EH (cell line): ENCODE measurements at places on chromosomes 11 and 22.

DNA sequence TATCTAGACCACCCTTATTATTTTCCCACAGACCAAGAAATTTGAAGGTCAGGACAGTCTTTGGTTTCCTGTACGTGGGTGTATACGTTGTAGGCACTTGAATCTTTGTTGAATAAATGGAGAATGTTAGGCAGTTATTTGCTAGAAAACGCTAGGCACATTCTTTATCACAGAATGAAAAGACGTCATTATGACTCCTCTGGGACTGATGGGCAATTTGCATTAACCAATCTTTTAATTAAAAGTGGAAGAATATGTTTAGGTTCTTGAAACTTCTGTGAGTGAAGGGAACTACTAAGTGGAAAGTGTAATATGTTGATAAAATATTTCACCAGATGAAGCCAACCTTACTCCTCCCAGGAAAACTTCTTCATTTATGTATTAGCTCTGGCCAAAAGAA, 5.7 kb downstream of the CAT start:
- DNase-seq: no peak

- no peak for DNase-seq
Measured at GRCh38 chr11:120352405-120352804, 16.2 kb downstream of the ARHGEF12 start.

- no peak for DNase-seq
Measured at GRCh38 chr11:93512949-93513667, 30.1 kb downstream of the SMCO4 start.

DNA sequence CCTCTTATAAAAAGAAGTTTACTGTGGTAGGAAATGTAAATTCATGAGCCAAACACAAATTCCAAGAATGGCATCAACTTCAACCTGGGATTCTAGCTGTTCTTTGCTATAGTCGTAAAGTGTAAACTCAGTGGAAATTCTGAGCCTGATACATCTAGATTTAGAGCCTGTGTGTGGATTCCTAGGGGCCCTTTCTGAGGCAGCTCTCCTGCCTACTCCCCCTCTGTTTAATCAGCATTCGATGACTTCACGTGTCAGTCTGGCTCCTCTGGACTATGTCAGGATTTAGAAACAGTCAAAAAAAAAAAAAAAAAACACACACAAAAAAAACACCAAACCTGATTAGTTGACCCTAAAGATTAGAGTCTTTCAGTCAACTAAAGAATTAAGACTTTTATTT, 93.1 kb upstream of the SC5D start:
- no peak for DNase-seq

GRCh38 chr11:2691991-2692875, 7.6 kb downstream of the KCNQ1OT1 start:
- DNase-seq: no peak

- no peak for DNase-seq
Measured at GRCh38 chr11:56910785-56911184, 77.9 kb upstream of the OR5AK2 start.

DNA sequence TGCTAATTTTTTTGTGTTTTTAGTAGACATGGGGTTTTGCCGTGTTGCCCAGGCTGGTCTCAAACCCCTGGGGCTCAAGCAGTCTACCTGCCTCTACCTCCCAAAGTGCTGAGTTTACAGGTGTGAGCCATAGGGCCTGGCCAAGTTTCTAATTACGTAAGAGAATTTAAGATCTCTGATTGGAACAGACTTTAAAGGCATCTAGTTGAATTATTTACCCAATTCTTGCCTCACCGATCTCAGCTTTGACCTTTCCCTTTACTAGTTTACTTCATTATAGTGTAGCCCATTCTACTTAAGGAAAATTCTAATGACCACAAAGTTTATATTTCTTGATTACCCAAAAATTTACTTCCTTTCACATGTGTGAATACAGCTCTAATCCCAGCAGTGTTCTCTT, 81.6 kb downstream of the YAP1 start:
- peak; percentile 31 for DNase-seq

DNA sequence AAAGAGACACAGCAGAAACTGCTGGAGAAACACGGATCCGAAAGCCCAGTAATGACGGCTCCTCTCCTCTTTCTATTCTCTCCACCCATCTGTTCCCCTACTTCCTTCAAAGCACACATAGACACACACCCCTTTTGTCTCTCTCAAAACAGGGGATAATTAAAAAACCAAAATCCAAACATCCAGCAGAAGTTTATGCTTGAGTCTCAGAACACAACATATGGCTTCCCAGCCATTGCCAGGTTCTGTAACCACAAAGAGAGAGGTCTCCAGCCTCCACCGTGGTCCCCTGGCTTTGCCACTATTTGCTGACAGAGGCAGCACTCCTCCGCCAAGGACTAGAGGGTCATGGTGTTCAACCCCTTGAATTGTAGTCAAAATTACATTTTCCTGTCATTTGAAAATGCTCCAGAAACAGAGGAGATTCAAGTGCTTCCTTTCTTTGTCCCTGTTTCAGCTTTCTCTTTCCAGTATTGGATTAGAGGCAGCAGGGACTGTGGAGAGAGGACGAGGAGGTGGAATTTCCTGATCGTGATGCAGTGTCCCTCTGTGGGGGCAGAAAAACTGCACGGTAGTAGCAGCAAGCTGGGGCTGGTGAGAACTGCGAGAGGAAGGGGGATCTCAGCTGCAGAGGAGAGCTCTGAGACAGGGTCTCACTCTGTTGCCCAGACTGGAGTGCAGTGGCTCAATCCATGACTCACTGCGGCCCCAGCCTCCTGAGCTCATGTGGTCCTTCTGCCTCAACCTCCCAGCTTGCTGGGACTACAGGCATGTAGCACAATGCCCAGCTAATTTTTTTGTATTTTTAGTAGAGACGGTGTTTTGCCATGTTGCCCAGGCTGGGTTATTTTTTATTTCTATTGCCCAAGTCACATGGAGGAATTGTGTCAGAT, 60.3 kb downstream of the UBASH3B start:
- DNase-seq: no peak

- no peak for DNase-seq
Measured at GRCh38 chr11:107252429-107253161, 205.0 kb downstream of the CWF19L2 start.

DNA sequence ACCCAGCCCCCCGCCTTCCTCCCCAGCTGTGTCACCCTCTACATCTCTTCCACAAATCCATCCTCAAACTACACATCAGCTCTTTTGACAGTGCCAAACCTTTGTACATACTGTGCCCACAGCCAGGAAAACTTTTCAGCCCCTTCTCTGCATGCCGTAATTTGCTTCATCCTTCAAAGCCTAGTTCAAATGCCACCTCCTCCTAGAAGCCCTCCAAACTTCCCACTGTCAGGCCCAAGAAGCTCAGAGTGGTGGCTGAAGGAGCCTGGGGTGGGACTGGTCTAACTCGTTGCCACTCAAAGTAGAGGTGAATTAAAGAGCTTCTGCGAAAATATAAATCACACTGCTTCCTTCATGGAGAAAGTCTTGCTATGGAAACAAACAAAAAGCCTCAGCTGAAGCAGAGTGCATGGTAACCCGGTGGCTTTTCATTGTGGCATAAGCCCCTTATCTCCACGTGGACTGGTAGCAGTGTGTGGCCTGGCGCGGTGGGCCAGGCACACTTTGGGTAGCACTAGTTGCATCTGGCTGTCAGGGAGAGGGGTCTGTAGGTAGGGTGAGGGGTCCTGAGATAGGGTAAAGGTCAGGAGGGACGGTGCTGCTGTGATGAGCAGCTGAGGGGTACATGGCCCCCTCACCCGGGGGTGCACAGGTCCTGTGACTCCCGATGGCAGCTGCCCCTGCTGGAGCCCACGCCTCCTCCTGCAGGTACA, 76.9 kb downstream of the MYO7A start:
- no peak for DNase-seq

DNA sequence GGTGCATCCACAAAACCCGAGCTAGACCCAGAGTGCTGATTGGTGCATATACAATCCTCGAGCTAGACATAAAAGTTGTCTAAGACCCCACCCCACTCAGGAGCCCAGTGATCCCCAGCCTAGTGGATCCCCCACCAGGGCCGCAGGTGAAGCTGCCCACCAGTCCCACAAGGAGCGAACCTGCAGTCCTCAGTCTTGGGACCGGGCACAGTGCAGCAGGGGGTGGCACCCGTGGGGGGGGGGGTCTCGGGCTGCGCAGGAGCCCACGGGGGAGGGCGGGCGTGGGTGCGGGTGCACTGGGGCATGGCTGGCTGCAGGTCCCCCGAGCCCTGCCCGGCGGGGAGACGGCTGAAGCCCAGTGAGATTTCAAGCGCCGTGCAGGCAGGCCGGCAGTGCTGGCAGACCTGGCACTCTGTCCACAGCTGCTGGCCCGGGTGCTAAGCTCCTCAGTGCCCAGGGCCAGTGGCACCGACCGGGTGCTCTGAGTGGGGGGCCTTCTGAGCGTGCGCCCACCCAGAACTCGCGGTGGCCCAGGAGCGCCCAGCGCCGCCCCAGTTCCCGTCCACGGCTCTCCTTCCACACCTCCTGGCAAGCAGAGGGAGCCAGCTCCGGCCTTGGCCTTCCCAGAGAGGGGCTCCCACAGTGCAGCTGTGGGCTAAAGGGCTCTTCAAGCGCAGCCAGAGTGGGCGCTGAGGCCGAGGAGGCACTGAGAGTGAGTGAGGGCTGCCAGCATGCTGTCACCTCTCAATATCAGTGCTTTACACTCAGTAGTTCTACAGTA, 989.1 kb downstream of the FAM181B start:
- DNase-seq: no peak

DNA sequence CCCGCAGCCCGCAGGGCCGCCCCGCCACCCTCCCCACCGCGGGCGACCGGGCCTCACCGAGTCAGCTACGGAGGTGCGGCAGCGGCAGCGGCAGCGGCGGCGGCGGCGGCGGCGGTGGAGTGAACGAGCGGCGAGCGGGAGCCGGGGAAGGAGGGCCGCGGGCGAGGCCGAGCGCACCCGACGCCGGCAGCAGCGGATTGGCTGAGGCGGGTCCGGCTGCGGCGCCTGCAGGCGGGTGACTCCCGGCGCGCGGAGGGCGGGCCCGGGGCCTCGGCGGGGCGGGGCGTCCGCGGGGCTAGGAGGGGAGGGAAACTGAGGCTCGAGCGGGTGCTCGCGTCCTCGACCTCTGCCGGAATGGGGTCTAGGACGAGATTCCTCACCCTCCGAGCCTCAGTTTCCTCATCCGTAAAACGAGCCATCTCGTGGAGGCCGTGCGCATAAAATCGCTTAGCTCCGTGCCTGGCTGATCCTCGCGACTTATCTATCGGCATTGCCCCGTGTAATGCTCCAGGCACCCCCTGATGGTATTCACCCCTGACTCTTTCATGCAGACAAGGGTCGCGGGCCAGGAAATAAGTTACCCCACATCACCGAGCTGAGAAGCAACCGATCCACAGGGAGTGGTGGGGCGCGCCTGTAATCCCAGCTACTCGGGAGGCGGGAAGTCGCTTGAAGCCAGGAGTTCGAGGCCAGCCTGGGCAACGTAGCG, at the start of gene CPT1A:
Gene CPT1A, minus strand, starts transcription at position 199 of the 709 bp plus-strand sequence. CDS start 26,442 bp downstream, outside the sequence.
- peak; percentile 81 for DNase-seq
